ENCODE measurements at places on chromosomes 11 and 22. TPM values are rescaled to one million over a fixed set of nuclear protein-coding genes. Genes with fewer than 3 reads are reported as not detected.

Gene OR51B4
- not detected for total RNA-seq

Gene CRYBA4
- total RNA-seq, result not detected

Gene HEPACAM
- under 0.01 TPM for total RNA-seq

Gene FGF3
- total RNA-seq, result not detected

Gene VPREB1
- total RNA-seq, result not detected

Gene RPLP2
- 295 TPM for total RNA-seq

Gene DEFB131B
- not detected for total RNA-seq

Gene KRTAP5-7
- 0.11 TPM for total RNA-seq

Gene TRIM77
- not detected for total RNA-seq

Gene MYOD1
- not detected for total RNA-seq

Gene NLRP10
- under 0.01 TPM for total RNA-seq

Gene GRM5
- 0.11 TPM for total RNA-seq

Gene KRTAP5-8
- not detected for total RNA-seq

All from dermis lymphatic vessel endothelial cell (primary cell).